ENCODE measurements at places on chromosomes 1 and 21. TPM values are rescaled to one million over a fixed set of nuclear protein-coding genes. Genes with fewer than 3 reads are reported as not detected.

OLFM3 gene
- total RNA-seq = 6.2 TPM

LCE6A gene
- total RNA-seq = not detected

PRKCZ gene
- 45.6 TPM for total RNA-seq

CLCNKB gene
- 0.47 TPM for total RNA-seq

STUM gene
- 0.16 TPM for total RNA-seq

DNA sequence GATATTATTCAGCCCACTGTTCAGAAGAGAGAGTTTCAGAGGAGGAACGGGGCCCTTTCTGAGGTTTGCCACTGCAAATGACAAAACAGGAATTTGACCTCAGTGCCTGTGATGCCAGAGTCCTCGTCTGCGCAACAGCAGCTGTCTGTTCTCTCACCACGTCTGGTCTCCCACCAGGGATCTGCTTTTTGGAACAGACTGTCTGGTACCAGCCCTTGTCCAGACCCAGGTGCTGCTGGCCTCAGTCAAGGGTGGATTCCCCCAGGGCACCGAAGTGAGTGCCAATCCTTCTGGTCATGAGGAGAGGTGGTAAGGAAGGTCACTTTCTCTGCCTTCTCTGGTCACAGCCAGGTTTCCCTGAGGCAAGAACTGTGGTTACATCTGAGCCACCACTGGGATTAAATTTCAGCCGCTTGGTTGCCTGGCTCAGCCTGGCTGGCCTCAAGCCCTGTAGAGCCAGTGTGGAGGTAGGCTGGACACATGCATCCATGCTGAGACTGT lies 2.3 kb upstream of the BCAN start:
- peaks cover 7% of the 10 kb centered on the region for H3K4me1 ChIP-seq
- H3K36me3 ChIP-seq = no peaks in the 10 kb centered on the region
- peaks cover 92% of the 10 kb centered on the region for H3K27me3 ChIP-seq
- no peak overlapping the region for H3K27ac ChIP-seq
- DNase-seq = no peak
- no peak overlapping the region for H3K4me3 ChIP-seq

- H3K4me3 ChIP-seq = no peak overlapping the region
- peak; percentile 38 for DNase-seq
- no peaks in the 10 kb centered on the region for H3K27me3 ChIP-seq
- no peaks in the 10 kb centered on the region for H3K36me3 ChIP-seq
- H3K4me1 ChIP-seq = no peaks in the 10 kb centered on the region
Observed at GRCh38 chr21:17921579-17922530, 102.7 kb upstream of the C21orf91 start.

DNA sequence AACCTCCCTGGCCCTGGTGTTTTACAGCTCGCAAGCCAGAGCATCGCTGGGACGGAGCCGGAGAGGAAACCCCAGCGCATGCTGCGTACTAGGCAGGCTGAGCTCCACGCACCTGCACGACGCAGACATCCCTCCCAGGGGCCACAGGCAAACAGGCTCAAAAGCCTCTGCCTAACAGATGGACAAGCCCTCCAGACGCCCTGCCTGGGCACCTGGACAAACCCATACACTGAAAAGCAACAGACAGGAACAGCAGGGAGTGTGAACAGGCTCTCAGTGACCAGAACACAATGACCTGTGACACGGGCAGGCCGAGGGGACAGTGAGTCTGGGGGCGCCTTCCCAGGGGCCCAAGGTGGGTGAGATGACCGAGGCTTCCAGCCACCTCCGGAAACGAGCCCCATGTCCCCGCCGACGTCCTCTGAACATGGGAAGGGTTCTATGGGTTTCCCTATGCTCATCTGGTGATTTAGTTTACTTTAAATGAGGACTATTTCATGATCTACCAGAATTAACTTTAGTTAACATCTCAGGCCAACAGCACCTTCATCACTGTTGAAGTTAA lies 40.3 kb downstream of the NPHP4 start:
- no peak overlapping the region for H3K4me3 ChIP-seq
- H3K27me3 ChIP-seq = no peaks in the 10 kb centered on the region
- H3K36me3 ChIP-seq = no peaks in the 10 kb centered on the region
- H3K27ac ChIP-seq = no peak overlapping the region

DNA sequence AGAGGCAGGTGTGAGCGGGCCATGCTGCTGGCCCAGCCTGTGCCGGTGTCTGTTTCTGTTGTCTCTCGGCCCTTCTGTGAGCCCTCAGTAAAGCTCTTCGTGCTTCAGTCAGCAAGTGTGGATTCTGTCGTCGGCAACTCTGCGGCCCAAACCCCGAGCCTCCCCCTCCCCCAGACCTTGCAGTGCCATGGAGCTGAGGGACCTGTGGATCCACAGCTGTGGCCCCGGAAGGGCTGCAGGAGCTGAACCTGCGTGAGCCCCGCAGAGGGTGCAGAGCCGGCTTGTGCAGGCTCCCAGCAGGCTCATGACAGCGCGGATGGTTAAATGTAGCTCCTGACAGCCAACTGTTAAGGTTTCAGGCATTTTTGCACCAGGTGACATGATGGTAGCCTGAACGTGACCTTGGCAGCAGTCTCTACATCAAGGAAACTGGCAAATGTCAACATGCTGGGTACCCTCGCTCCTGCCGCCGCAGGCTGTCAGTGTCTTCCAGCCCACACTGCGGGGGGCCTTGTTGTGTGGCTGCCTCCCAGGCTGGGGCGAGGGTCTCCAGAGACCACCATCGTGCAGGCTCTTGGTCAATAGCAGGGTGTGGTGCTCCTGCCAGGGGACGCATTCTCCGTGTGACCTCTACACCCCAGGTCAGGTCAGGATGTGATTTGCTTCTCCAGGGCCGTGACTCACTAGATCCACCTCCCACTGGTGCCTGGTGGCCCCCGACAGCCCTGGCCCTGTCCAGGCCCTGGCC lies 7.0 kb downstream of the LRRC3 start:
- no peak overlapping the region for H3K4me3 ChIP-seq
- DNase-seq = no peak
- H3K36me3 ChIP-seq = no peaks in the 10 kb centered on the region
- H3K27ac ChIP-seq = no peak overlapping the region
- H3K27me3 ChIP-seq = no peaks in the 10 kb centered on the region

GRCh38 chr1:198300451-198300850 lies 143.7 kb downstream of the NEK7 start:
- H3K27ac ChIP-seq = no peak overlapping the region
- no peaks in the 10 kb centered on the region for H3K36me3 ChIP-seq
- no peaks in the 10 kb centered on the region for H3K4me1 ChIP-seq
- H3K27me3 ChIP-seq = no peaks in the 10 kb centered on the region
- DNase-seq = no peak

GRCh38 chr1:171911506-171911905 lies 70.2 kb downstream of the DNM3 start:
- no peaks in the 10 kb centered on the region for H3K36me3 ChIP-seq
- H3K4me1 ChIP-seq = no peaks in the 10 kb centered on the region
- DNase-seq = peak; percentile 14
